ENCODE measurements at places on chromosomes 4 and X.

DNA sequence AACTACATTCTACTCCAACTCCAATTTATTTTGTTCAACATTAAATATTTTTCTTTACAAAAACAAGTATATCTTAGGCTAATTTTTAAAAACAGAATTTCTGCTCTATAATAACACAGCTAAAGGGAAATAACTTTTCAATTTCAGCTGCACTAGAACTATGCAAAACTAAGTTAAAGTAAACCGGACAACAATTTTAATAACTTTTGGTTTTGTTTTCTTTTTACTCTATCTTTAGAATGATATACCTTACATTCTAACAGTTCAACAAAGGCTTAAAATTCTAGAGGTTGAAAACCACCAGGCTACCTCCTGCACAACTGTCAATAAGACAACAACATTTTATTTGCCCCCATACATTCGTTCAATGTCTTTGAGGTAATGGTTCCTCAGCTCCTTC, 18.7 kb upstream of the KCNE5 start:
- DNase-seq: no peak

DNA sequence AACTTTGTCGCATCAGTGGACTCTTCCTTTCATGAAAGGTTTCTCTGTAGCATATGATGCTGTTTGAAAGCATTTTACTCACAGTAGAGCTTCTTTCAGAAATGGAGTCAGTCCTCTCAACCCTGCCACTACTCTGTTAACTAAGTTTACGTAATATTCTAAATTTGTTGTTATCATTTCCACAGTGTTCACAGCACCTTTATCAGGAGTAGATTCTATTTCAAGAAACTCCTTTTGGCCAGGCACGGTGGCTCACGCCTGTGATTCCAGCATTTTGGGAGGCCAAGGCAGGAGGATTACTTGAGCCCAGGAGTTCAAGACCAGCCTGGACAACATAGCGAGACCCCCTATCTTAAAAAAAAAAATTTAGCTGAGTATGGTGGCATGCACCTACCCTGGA, 90.0 kb downstream of the KDM6A start:
- DNase-seq: no peak

- DNase-seq: no peak
These were observed 79.6 kb downstream of the DDX53 start for GRCh38 chrX:23079347-23079746.

- DNase-seq: no peak
These were observed 150.8 kb downstream of the RBMX2 start for GRCh38 chrX:130552444-130553073.

DNA sequence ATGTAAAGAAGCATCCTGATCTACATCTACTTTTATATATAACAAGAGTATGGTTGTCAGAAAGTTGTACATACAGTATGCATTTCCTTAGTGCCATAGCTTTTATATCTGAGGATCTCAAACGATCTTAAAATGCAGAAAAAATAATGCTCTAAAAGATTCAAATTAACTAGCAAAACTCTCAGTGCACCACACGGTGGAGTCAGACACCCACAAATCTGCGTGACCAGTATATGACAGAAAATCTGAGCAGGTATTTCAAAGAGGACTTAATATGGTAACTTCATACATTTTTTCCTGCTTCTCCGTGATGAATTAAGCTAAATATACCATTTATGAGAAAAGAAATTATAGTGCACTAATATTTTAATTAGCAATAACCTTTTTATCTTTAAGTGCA, 803.0 kb downstream of the DMD start:
- no peak for DNase-seq

DNA sequence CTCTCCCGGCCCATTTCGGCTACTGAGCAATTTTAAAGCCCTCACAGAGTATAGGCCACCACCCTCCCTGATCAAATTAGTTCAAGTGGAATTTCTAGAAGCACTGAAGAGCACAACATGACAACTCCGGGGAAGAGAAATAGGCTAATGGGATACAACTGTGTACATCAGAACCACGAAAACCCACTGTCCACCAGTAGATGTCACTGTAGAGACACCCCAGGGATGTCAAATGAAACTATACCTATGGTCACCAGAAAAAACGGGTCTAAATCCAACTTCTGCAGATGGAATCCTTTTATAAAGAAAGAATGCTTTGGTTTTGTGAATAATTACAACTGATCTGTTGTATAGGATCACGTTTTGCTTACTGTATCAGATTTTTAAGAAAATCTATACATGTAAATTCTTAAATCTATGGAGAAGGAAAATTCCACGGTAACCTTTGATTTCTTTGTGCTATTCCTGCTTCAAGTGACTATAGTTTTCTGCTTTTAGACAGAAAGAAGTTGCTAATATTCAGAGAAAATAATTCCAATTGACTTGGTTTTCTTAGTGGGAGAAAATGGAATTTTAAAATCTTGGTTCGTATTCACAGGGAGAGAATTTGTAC, 29.5 kb upstream of the MAP3K15 start:
- peak; percentile 9 for DNase-seq

- no peak for DNase-seq
These were observed 8.3 kb downstream of the BMP3 start for GRCh38 chr4:81038636-81039350.

DNA sequence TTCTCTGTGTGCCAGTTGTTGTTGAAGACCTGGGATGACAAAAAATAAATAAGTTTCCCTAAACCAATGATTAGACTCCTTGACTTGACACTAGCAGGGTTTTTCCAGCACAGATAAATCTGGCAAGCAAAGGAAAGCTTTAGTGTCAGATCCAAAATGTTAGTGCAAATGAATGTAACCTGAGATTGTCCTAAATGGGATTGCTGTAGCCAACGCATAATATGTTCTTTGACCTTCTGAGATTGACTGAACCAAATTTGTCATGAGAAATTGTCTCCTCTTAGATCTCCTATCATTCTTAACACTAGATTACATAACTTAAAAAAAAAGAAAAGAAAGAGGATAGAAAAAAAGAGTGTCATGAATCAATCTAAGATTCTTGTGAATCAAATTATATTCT, 196.5 kb downstream of the RELL1 start:
- no peak for DNase-seq

DNA sequence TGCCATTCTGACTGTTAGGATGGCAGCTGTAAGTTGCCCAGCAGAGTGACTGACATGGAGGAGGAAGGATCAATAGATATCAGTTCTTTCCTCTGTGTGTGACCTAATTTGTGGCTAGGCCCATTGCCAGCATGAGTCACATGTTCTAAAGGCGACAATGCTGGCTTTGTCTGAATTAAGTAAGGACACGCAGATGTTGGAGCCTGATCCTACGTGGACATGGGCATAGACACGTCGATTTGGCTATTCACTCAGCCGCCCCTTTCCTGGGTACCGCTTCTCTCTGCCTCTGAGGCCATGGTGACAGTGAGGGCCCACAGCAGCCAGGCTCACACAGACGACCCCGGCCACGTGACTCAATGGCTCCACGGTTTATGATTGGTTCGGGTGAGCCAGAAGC, 16.3 kb downstream of the PROM1 start:
- DNase-seq: no peak

- DNase-seq: no peak
These were observed 178.4 kb upstream of the NWD2 start for GRCh38 chr4:37066159-37066558.

DNA sequence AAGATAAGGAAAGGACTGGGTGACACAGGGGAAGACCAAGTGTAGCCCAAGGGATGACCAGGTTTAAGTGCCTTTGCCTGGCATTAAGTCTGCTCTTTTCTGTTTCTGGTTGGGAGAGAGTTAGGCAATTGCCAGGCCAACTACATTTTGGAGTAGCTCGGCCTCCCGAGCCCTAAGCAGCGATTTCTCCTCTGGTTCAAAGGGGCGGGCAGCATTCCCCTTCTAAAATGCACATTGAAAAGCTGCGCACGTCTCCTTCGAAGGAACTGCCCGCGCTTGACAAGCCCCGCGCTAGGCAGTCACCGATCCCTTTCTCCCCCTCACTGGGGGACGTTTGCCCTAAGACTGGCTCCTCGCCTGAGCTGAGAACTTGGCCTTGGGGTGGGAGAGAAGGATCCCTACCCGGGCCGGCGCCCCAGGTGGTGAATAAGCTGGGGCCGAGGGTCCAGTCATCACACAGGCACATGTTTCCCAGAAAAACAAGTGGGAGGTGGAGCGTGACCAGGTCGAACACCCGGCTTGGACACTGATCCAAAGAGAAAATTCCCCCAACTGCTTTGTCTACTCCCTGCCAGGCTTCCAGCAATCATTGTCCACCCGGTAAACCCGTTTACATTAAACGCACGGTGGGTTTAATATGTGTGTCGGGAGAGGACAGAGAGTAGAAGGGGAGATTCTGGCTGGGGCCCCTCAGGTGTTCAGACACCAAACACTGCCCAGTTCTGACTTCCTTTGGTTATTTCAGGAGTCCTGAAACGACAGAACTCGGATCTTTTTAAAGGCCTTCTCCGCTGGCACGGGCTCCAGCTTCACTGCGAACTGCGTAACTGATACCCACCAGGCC, 4.0 kb downstream of the ARX start:
- DNase-seq: no peak
